NCI-H460 (cell line): ENCODE measurements at places on chromosomes 16 and 17. TPM values are rescaled to one million over a fixed set of nuclear protein-coding genes. Genes with fewer than 3 reads are reported as not detected.

ARHGAP44 gene
- total RNA-seq = 2.1 and 2.5 TPM in 2 replicates

SCN4A gene
- 0.06 and 0.77 TPM in 2 replicates for total RNA-seq

MYH3 gene
- total RNA-seq = 0.06 and 0.40 TPM in 2 replicates

KRTAP9-8 gene
- total RNA-seq = not detected in 2 replicates

CHMP1A gene
- 47.8 and 51.3 TPM in 2 replicates for total RNA-seq

PLXDC1 gene
- total RNA-seq = 0.10 TPM in 1 of 2 replicates, not detected in the other

BCO1 gene
- total RNA-seq = not detected in 2 replicates

ARHGAP27 gene
- total RNA-seq = 3.5 and 4.5 TPM in 2 replicates

ALOX12 gene
- not detected in 2 replicates for total RNA-seq

DNA sequence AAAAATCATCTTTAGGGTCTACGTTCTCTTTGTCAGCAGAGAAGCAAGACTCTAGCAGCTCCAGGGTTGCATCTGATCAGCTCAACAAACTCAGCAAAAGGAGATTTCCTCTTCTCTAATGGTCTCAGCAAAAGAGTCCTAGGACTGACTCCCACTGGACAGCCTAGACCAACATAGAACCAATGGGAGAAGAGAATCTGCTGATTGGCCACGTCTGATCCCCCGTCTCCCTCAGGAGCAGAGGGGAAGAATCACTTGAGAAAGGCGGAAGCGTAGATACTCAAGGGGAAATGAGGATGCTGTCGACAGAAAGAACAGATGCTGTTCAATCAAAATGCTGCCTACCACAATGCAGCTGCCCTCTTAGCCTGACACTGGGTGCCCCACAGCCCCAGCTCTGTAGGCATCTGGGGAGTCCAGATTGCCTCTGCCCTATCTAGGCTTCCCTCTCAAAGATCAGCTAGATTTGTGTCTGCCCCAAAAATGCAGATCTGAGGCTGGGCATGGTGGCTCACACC, 31.5 kb upstream of the EMP2 start:
- no peak for DNase-seq

DNA sequence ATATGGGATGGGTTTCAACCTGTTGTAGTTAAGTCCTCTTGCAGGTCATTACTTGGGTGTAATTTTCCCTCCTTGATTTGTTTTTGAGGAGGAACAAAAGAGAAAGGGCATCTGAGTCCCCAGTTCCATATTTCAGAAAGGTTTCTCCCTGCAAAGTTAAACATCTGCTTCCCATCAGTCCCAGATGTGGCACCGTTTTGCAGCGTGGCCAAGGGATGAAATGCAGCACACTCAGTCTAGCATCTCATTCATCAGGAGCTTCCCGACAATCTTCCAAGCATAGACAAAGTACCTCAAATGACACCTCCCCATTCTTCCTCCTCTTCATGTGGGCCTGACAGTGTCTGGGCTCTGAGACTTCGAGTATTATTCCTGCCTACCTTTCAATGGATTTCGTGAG, 363.7 kb upstream of the SOX9 start:
- no peak for DNase-seq

- no peak for DNase-seq
These were observed 13.4 kb upstream of the SMIM36 start for GRCh38 chr17:55524440-55525220.

DNA sequence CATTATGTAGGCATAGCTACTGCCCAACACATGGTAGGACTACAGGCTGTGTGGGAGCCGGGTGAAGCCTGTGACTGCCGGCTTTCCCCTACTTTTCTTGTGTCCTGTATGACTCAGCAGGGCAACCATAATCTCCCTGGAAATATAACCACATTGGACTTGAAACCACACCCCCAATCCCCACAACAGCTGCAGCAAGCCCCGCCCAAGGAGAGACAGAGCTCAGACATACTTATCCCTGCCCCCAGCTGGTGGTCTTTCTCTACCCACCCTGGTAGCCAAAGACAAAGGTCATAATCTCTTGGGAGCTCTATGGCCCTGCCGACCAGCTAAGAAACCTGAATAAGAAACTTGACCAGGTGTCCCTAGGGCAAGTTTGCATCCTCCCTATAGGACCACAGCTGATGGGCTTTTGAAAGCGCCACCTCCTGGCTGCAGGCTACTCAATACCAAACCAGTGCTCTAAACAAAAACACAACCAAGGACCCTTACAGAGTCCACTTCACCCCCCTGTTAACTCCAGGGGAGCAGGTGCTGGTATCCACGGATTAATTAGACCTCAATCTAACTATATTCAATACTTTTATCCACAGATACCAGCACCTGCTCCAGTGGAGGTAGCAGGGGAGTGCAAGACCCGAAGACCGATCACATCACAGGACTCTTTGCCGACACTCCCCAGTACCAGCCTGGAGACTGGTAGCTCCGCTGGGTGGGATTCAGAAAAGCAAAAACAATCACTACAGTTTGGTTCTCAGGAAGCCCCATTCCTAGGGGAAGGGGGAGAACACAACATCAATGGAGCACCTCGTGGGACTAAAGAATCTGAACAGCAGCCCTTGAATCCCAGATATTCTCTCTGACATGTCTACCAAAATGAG, 91.2 kb downstream of the IRX5 start:
- DNase-seq = peak; percentile 54

DNA sequence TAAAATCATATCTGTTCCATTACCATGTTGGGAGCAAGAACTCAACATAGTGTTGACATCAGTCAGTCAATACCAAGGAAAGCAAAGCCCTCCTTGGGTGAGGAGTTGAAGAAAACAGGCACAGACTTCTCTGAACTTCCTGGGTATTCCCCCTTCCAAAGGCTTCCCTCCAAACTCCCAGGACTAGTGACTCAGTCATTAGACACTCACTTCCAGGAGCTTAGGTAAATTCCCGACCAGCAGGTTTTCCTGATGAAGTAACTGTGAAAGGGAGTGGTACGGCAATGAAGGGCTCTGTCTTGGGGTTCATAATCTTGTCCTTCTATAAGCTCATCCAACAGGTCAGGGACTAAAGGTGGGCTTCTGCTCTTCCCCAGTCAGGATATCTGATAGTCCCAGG, 293.8 kb upstream of the AXIN2 start:
- DNase-seq = no peak

- DNase-seq = peak; percentile 73
These were observed 30.3 kb upstream of the RPH3AL start for GRCh38 chr17:382644-383533.

DNA sequence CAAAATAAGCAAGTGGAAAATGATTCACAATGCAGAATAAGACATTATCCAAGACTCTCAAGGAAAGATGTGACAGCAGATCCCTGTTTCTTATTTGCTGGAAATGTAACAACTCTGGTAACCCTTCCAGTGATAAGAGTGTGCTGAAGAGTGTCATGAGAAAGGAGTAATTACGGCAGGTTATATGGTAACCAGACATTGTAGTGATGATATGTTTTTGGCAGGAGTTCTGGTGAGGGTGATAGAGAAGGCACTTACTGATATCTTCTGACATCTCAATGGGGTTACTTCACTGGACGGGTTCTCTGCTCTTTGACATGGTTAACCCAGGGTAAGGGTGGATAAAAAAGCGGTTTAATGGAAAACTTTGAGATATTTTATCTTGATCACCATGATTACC, 1270.9 kb downstream of the CDH11 start:
- no peak for DNase-seq

DNA sequence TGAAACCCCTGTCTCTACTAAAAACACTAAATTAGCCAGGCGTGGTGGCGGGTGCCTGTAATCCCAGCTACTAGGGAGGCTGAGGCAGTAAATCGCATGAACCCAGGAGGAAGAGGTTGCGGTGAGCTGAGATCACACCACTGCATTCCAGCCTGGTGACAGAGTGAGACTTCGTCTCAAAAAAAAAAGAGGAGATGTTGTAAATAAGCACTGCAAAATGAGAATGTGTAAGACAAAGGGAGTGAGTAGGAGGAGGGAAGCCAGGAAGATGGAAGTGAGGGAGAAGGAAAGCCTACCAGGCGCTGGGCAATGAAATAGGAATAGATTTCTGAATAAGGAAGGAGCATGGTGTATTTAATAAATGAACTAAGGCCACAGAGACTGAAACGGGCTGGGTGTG, 8.7 kb upstream of the PRPF8 start:
- DNase-seq = no peak

DNA sequence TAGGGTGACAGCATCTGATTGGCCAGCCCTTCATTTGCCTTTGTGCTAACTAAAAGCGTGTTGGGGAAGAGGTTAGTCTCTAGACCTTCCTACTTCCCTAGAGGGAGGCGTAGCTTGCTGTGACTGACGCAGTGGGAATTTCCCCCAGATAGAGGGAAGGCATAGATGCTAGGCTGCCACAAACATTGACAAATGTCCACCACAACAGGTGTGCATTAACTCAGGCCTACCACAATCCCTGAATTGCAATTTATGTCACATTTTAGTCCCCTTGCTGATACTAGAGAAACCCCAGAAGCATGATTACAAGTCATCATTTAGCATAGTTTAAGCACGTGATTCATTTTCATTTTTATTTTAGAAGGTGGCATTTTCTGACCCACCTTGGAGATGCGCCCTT, 76.3 kb upstream of the WSB1 start:
- no peak for DNase-seq

GRCh38 chr17:49003557-49004511, 6.6 kb downstream of the IGF2BP1 start:
- DNase-seq = no peak

DNA sequence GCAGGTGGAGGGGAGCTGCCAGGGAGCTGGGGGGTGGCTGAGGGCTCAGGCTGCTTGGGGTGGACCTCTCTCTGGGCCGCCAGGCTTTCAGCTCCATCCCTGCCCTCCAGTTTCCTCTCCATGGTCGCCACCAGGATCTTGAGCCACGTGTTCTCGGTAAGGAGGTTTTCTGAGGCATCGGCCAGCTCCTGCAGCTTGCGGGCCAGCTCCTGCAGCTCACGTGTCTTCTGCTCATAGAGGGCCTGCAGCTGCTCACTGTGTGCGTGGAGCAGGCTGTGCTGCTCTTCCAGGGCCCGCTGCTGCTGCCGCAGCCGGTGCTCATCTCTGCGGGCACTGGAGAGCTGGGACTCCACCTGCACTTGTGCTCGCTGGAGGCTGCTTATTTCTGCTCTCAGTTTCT, 11.0 kb downstream of the SNN start:
- no peak for DNase-seq

GRCh38 chr17:7060165-7060891, 16.4 kb upstream of the SLC16A11 start:
- peak; percentile 26 for DNase-seq

DNA sequence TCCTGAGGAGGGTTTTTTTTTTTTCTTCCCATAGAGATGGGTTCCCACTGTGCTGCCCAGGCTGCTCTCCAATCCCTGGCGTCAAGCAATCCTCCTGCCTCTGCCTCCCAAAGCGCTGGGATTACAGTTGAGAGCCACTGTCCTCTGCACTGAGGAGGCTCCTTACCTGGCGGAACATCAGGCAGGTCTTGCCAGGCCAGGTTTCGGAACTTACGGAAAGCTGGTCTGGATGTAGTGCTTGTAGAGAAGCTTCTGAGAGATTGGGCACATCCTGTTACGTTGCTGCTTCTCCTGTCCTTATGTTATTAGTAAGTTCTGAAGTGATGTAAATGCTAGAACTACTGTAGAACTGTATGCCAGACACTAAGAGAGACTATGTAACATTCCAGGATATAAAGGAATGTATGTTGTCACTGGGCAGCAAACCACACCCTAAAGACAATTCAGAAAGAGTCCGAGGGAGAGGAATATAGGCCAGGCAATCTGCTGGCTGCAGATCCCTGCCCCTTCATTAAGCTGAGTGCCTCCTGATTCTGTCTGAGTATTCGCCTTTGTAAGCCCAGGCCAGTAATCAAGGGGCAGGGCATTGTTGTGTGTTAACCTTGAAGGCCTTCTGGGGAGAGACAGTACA, 21.1 kb downstream of the ETV4 start:
- no peak for DNase-seq

DNA sequence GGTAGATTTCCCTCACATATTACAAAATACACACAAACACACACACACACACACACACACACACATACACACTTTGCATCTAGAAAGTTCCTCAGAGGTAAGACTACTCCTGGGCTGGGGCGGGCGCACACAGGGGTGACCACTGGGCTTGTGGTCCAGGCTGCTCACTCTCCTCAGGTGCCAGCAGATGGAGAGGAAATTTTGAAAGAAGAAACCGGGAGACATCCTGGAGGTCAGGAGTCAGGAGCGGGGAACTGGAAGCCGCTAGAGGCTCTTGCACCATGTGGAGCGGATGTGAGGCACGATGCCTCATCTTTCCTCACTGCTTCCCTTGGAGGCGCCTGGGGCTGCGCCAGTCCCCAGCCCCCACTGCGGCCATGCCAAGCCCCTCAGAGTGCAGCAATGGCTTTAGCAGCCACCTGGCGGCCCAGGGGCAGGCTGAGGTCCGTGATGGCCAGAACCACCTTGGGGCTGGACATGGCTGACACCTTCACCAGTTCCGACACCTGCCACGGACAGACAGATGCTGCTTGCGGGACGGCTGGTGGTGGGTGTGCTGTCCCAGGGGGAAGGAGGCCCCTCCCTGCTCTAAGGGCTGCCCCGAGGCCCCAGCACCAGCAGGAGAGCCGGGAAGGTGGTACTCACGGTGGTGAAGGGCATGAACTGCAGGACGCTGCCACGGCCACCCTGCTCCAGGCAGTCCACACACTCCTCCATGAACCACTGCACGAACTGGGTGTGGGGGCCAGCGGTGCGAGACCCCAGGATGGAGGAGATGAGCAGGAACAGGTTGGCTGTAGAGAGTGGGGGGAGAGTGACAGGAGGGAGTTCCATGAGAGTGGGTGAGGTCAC, 4.1 kb downstream of the CSF3 start:
- DNase-seq = no peak

- no peak for DNase-seq
These were observed 35.4 kb downstream of the WNT3 start for GRCh38 chr17:46783031-46783593.

DNA sequence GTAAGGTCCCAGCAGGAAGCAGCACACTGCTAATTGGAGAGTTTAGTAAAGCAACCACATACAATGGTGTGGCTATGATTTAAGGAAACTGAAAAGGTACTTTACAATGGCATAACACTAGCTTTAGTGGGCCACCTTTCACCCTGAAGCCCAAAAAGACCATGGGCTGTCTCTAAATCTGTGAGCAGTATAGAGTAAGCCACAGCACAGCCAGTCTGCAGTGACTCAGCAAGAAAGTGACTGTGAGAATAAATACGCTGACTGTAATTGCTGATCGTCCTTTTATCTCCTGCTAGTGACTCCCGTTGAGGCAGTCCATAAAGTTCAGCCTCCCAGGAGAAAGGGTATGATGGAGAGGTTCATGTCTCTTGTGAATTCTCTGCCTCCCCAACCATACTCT, 679.8 kb upstream of the KIF2B start:
- DNase-seq = peak; percentile 82

- DNase-seq = no peak
These were observed 14.4 kb downstream of the GALNS start for GRCh38 chr16:88842308-88842756.

GRCh38 chr16:85903559-85903958, 4.6 kb downstream of the IRF8 start:
- no peak for DNase-seq

DNA sequence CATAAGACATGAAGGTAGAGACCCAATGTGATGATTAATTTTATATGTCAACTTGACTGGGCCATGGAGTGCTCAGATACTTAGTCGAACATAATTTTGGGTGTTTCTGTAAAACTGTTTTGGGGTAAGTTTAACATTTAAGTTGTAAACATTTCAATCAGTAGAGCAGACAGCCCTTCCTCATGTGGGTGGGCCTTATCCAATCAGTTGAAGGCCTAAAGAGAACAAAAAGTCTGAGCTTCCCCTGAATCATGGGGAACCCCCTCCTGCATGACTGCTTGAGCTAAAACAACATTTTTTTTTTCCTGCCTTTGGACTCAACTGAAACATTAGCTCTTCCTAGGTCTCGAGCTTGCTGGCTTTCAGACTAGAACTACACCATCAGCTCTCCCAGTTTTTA, 327.3 kb upstream of the SOX9 start:
- DNase-seq = no peak

- peak; percentile 18 for DNase-seq
These were observed 562 bp downstream of the ZC3H7A start for GRCh38 chr16:11796227-11797165.
